CD4-positive, alpha-beta T cell (primary cell): ENCODE measurements at places on chromosomes 13 and 19.

DNA sequence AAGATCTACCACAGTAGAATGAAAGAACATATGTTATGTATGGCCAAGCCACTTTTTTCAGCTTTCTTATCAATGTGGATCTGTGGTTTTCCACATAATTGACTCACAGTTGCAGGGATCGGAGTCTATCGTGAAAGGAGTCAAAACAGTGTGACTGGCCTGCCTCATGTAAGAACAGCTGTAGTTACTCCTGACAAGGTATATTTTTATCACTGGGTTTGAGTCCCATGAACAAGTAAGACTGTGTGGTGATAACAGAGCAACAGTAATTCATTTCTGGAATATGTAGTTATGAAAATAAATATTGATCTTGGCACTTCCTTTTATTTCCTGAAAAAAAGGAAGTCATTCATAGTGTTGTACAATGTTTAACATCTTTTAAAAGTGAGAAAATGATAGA is 416.6 kb downstream of the KLF12 start:
- H3K27me3 ChIP-seq: no peaks in the 10 kb centered on the region
- no peak for DNase-seq
- no peak overlapping the region for H3K4me3 ChIP-seq
- peaks cover 35% of the 10 kb centered on the region for H3K4me1 ChIP-seq

DNA sequence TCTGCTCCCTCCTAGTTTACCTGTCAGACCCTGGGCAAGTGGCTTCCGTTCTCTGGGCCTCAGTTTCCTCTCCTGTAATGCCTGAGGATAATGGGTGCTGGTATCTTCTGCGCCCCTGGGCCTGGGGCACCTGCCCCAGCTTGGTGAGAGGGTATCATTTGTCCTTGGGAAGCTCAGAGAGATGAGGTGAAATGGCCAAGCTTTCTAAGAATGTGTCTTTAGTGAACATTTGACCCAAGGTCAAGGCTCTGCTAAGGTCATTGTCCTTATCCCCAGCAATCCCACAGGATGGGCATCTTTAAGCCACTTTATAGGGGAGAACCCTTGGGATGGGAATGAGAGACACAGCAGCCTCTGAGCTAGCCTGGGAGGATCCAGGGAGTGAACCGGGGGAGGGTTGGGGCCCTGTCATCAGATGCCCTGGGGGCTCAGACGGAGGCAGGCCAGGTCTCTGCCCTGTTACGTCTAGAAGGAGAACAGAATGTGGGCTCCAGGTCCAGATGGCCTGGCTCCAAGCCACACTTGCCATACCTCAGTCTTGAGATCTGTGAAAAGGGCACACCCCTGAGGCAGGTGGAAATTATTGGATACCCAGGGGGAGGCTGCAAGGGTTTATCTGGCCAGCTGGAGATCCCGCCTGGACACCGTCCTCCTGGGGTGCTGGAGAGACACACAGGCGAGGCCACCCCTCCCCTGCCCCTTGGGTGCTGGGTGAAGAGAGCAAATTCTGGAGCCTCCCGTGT is 1.1 kb upstream of the NFIC start:
- H3K36me3 ChIP-seq: no peaks in the 10 kb centered on the region
- H3K27ac ChIP-seq: no peak overlapping the region
- peak overlapping the region; percentile 56 for H3K4me3 ChIP-seq
- DNase-seq: no peak

DNA sequence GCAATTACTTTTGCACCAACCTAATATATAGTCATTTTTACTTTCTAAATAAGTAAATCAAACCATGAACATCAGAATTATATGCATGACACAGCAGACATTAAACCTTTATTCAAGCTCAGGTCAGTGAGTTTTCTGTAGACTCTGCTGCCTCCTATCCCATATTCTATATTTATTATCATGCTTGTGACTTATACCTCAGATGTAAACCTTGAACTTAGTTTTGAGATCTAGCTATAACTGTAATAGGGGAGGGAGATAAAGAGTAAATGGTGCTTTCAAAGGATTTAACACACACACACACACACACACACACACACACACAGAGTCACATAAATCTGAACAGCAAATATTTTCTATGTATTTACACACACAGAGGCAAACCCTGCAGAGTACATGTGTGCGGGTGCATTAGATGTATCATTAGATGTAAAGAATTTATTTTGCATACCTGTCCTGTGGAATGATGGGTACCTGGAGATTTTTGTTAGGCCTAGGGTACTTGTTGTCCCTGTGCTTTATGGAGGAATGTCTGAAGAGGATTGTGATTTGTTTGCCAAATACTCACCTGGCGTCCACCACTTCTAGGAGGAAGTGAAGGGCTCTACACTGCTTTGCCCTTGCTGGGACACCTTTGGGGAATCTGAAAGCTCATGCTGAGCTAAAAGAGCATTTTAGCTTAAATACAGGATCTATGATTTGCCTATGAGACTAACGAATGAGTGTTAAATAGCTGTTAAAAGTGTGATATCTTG is 521.9 kb downstream of the KLF5 start:
- no peaks in the 10 kb centered on the region for H3K4me1 ChIP-seq
- no peaks in the 10 kb centered on the region for H3K27me3 ChIP-seq
- DNase-seq: no peak
- no peak overlapping the region for H3K27ac ChIP-seq
- H3K36me3 ChIP-seq: no peaks in the 10 kb centered on the region

DNA sequence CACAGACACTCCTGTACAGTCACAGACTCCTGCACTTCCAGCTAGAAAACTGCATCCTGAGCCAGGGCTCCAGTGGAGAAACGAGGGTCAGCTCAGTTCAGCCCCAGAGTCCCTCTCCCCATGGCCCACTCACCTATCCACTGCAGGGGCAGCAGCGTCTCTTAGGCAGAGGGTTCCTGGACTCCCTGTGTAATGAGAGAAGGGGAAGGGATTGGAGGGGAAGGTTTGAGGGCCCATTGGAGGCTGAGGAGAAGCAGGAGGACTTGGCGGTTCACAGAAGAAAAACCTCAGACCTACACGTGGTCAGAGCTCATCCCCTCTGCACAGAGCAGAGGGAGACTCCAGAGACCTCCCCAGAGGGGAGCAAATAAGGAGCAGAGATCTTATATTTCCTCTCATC is 9.2 kb upstream of the CEACAM18 start:
- H3K27me3 ChIP-seq: peaks cover 10% of the 10 kb centered on the region
- no peak for DNase-seq
- H3K36me3 ChIP-seq: no peaks in the 10 kb centered on the region
- peaks cover 6% of the 10 kb centered on the region for H3K4me1 ChIP-seq
- no peak overlapping the region for H3K4me3 ChIP-seq

DNA sequence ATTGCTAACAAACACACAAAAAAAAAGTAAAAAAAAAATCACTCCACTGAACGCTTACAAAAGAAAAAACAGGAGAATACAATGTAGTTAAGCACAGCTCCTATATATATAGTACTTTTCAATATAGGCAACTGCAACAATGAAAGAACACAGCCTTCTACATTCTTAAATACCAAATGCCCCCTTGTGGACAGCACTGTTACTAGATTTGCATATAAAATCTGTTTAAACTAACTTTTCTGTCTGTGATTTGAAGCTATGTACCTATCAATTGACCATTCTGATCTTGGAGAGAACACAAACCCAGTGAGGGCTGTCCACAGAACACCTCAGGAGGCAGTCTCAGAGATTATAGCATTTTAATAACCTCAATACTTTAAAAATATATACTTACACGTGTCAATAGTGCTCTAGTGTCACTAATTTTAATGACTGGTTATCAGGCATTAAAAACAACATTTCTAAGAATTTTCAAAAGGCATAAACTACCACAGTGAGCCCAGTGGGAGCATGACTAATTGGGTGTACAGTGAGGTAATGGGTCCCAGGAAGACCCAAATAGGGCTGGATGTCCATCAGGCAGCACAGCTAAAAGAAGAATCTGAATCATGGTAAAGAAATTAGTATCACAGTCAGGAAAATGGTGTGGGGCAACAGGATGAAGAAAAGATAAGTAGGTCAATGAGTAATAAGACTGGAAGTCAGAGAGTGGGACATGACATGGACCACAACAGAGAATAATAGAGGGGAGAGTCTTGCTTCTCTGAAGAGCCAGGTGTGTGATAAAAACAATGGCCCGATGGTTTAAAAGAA is 22.2 kb downstream of the CCDC169 start:
- H3K4me3 ChIP-seq: no peak overlapping the region
- no peaks in the 10 kb centered on the region for H3K27me3 ChIP-seq
- no peaks in the 10 kb centered on the region for H3K4me1 ChIP-seq
- DNase-seq: no peak
- H3K27ac ChIP-seq: no peak overlapping the region
